ENCODE measurements at places on chromosomes 16 and 17.
A peak's percentile ranks its signal among the peaks of the same experiment; 100 is the strongest.

- DNase-seq, result no peak
These were observed 104.5 kb upstream of the CIBAR2 start for GRCh38 chr16:85216522-85217375.

DNA sequence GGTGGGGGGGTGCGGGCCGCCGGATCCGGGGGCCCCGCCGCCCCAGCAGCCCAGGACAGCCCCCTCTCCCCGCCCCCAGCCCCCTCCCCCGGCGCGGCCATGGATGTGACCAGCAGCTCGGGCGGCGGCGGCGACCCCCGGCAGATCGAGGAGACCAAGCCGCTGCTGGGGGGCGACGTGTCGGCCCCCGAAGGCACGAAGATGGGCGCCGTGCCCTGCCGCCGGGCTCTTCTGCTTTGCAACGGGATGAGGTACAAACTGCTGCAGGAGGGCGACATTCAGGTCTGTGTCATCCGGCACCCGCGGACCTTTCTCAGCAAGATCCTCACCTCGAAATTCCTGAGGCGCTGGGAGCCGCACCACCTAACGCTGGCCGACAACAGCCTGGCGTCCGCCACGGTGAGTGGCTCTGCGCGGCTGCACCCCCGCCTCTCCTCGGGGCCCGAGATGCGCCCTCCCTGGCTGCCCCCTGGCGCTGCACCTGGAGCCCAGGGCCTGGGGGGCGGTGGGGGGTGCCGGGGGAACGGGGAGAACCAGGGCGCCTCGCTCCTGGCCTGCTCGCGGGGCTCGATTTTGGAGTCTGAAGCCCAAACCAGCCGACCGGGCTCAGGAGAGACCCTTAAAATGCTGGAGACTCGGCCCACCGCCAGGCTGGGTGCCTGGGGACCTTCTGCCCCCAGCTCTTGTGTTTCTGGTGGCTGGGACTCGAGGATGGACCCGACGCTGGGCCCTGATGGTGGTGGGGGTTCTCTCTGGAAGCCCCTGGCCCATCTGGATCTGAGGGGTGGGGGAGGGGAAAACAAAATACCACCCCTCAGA is 744 bp downstream of the CMIP start:
- DNase-seq, result no peak

- DNase-seq, result no peak
These were observed 73.0 kb downstream of the MARCHF10 start for GRCh38 chr17:62735044-62735651.

GRCh38 chr17:72572604-72573491 is 452.0 kb downstream of the SOX9 start:
- DNase-seq, result no peak

DNA sequence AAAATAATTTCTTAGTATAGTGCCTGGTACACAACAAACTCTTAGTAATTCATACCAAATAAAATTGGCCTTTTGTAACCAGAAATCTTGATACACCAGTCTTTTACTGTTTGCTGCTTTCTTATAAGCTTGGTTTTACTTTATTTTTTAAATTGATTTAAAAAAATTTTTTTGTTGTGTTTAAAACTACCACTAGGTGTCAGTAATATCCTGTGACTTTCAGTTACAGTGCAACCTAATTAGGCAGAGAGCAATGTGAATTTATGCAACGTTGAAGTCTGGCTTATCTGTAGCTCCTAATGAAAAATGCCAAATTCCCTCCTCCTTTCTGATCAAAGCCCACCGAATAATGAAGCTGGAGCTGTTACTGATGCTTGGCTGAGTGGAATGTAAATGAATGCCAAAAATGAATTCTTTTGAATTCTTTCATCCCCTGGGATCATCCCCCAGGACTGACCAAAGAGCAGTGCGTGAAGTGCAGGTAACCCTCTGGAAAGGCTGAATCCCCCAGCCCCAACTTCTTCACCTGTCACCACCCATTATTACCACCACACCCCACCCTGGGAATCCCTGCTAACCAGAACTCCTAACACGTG is 3.8 kb downstream of the ERCC4 start:
- DNase-seq, result peak; percentile 39

DNA sequence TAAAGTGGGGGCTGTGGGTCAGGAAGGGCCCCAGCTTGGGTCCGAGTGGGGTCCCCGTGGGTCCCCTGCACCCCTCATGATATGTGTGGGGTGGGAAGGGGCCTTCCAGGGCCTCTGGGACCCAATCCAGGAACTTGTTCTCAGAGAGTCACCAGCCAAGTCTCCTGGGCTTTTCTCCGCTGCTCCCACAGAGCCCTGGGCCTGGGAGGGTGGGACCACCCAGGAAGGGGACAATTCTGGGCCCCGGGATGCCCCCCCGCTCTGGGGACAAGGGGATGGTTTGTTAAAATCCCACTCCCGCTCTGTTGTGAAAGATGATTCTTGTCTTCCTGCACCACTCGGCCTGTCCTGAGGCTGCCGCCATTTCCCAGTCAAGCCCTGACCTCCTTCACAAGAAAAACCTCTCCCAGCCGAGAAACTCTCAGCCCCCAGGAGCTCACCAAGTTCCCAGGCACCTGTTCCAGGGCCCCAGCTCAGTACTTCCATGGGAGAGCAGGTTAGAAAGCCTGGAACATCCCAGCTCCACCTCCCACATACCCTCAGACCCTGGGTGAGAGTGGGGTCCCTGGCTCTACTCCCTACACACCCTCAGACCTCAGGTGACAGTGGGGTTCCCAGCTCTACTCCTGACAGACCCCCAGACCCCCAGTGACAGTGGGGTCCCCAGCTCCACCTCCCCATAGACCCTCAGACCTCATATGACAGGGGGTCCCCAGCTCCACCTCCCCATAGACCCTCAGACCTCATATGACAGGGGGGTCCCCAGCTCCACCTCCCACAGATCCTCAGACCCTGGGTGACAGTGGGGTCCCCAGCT is 75.1 kb downstream of the METRNL start:
- DNase-seq, result no peak
